ENCODE measurements at places on chromosomes 5 and 9. TPM values are rescaled to one million over a fixed set of nuclear protein-coding genes. Genes with fewer than 3 reads are reported as not detected.

DNA sequence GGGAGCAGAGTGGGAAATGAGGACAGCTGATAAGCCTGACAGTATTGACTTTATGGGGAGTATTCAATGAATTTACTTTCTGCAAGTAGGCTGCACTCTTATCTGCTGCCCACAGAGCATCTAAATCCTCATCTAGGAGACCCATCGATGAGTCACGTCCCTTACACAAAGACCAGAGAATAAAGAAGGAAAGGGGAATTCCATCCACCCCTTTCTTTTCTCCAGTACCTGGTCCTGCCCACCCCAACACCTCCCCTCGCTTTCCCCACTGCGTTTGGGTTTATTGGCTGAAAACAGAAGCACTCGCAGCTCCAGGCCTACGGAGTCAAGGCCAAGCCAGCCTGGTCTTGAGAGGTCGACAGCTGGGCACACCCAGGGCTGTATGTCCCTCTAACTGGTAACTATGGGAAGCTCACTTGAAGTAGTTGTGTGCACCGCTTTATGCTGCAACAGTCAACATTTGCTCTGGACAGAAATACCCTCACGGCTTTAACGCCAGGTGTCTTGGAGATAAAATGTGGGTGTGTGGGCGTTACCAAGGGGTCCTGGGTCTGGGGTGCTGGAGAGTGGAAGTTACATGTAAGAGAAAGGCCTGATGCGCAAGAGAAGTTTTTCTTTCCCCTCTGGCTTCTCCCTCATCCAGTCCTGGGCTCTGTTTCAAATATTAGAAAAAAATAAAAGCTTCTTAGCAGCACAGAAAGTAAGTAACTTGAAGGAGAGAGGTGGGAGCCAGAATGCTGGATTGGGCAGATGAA lies 14.5 kb upstream of the TAL2 start:
- no peak overlapping the region for H3K27ac ChIP-seq
- H3K4me1 ChIP-seq = no peaks in the 10 kb centered on the region
- H3K36me3 ChIP-seq = no peaks in the 10 kb centered on the region
- H3K27me3 ChIP-seq = no peaks in the 10 kb centered on the region
- H3K4me3 ChIP-seq = no peak overlapping the region

The TMEM203 gene
- total RNA-seq = 34.0 TPM

DNA sequence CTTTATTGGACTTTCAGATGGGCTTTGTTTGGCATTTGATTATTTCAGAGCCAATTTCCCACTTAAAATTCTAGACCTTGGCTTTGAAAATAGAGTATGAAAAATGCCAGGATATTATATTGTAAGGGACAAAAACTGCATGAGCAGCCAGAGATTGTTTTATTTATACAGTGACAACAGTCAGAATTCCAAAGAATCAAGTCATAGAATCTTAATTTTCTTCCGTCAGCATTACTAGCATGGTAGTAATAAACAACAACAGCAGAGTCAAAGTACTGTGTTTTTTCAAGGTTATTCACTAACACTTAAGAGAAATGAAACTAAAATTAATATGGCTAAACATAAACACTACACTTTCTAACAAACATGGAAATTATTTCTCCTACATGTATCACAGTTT lies 52.2 kb downstream of the MLLT3 start:
- no peak overlapping the region for H3K27ac ChIP-seq
- peaks cover 16% of the 10 kb centered on the region for H3K36me3 ChIP-seq
- peaks cover 53% of the 10 kb centered on the region for H3K4me1 ChIP-seq

DNA sequence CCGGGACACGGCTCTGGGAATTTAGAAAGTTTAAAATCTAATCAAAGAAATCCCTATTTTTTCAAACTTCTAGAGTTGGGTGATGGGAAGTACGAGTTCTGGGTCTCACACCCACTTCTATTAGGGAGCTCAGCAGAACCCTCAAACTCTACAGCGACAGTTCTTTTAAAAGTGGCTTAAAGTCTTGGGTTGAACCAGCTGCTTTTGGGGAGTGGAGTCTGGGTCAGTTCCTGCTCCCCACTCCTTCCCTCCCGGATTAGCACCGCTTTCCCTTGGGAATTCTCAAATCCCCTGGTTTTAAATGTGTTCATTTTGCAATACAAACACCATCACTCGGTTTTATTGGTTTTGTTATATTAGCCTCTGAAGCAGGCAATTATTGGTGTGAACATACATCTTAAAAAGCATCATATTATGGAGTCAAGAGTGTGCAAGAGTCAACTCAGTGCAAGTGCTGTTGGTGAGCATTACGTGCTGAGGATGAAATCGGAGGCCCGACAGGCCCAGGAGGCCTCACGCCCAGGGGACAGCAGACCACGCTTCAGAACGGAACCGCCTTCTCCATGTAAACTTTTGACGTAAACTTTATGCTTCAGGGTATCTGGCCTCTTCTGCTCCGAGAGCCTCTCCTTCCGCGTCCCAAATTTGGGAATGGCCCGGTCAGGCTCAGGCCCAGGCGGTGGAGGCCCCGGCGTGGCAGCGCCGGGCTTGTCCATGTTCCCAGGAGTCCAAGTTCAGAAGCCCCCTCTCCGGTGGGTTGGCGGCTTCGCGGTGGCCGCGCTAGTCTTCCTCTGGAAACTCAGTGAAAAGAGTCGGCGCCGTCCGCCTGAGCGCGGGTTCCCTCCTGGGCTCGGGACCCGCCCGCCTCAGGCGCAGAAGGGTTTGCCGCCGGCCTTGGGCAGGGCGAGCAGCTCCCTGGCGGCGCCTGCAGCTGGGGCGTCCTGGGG lies 5.3 kb downstream of the IRX4 start:
- peak overlapping the region; percentile 41 for H3K27ac ChIP-seq
- H3K4me1 ChIP-seq = no peaks in the 10 kb centered on the region
- no peak for DNase-seq
- no peak overlapping the region for H3K4me3 ChIP-seq

GRCh38 chr9:76458903-76459693 lies at the start of gene GCNT1:
Gene GCNT1 (plus strand): TSS chr9:76459182. CDS start chr9:76502382, 43,200 bp downstream.
- H3K4me3 ChIP-seq = peak within 1 kb of the TSS; percentile 96
- H3K4me1 ChIP-seq = peaks cover 39% of the 10 kb centered on the region
- H3K27ac ChIP-seq = peak within 1 kb of the TSS; percentile 86
- DNase-seq = peak; percentile 89
- no peaks in the 10 kb centered on the region for H3K27me3 ChIP-seq

DNA sequence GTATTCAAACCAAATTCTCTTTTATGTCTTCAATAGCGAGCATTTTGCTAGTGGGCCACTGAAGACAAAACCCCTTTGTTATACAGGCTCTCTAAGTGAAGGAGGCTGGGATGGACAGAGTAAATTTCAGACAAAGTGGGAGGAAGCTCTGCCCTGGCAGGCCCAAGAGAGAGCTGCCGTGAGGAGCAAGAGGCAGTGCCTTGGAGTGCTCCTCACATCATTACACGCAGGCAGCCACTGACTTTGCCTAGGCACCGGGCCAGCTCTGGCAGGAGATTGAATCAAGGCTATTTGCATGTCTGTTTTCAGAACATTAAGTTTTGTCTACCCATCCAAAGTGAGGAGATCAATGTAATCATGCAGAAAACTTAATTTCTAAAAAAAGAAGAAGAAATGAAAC lies 167.7 kb downstream of the CCDC192 start:
- H3K4me1 ChIP-seq = no peaks in the 10 kb centered on the region
- no peak overlapping the region for H3K4me3 ChIP-seq
- DNase-seq = no peak
- no peaks in the 10 kb centered on the region for H3K36me3 ChIP-seq
- H3K27ac ChIP-seq = no peak overlapping the region
- H3K27me3 ChIP-seq = peaks cover 1% of the 10 kb centered on the region

The TMEM167A gene
- total RNA-seq = 69.1 TPM

GRCh38 chr5:14066326-14066725 lies 76.8 kb upstream of the TRIO start:
- no peaks in the 10 kb centered on the region for H3K36me3 ChIP-seq
- no peaks in the 10 kb centered on the region for H3K27me3 ChIP-seq
- H3K27ac ChIP-seq = no peak overlapping the region
- no peak for DNase-seq

DNA sequence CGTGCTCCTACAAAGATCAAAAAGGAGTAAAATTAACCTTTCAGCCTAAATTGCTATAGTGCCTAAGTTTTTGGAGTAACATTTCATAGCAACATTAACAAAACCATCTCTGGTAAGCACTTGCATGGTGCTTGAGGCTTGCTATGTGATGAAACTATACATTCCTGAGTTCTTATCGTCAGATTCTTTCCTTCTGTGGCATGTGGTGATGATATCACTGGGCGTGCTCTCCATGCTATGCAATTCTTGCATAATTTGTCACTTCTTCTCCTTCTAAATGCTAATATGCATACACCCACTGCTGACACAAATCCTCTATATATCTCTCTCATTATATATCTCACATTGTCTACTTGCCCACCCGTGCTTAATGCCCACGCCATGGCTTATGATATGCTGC lies 2019.9 kb downstream of the MAT2B start:
- no peak overlapping the region for H3K4me3 ChIP-seq
- H3K4me1 ChIP-seq = no peaks in the 10 kb centered on the region
- DNase-seq = no peak
- H3K27ac ChIP-seq = no peak overlapping the region
- H3K27me3 ChIP-seq = no peaks in the 10 kb centered on the region

The FAM151B gene
- 0.15 TPM for total RNA-seq

GRCh38 chr5:180596668-180597231 lies 5.5 kb upstream of the SCGB3A1 start:
- peaks cover 2% of the 10 kb centered on the region for H3K36me3 ChIP-seq
- no peak overlapping the region for H3K4me3 ChIP-seq
- H3K27ac ChIP-seq = no peak overlapping the region
- H3K4me1 ChIP-seq = peaks cover 4% of the 10 kb centered on the region
- H3K27me3 ChIP-seq = peaks cover 15% of the 10 kb centered on the region

The CAVIN4 gene
- total RNA-seq = 0.10 TPM

The PCDHGC5 gene
- total RNA-seq = not detected

Measured in activated CD4-positive, alpha-beta T cell treated with anti-CD3 and anti-CD28 coated beads, Interleukin-2, amount 10 ng/mL, durations not matched to agents 7 days and 5 days (primary cell).